ENCODE measurements at places on chromosomes 12 and 14.

DNA sequence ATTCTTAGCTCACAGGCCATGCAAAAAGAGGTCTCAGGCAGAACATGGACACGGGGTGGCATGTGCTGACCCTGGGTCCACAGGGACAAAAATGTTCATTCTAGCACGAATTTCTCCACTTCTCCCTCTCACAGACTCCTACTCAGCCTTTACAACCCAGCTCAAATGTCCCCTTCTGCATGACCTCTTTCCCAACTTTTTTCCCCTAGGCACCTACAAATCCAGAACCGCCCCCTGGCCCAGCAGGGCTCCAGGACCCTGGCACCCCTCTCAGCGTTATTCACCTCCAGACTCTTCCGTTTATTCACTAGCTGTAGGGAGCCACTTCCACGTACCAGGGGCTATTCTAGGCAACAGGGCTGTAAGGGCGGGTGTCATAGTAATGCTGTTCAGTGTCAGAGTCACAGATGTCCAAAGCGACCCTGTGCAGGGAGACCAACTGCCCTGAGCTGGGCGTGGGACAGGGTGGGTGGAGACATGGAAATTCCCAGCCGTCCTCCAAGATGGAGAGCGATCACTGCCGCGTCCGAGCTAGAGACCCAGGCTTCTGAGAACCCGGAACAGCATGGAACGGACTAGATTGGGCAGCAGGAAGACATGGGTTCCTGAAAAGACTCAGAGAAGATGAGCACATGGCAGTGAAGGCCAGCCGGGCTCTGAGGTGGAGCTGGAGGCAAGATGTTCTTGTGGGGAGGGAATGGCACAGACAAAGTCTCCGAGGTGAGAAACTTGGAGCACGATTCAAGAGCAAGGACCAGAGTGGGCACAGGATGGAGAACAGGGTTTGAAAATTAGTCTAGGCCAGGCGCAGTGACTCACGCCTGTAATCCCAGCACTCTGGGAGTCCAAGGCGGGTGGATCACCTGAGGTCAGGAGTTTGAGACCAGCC lies 274.9 kb upstream of the RTL1 start:
- DNase-seq = no peak

DNA sequence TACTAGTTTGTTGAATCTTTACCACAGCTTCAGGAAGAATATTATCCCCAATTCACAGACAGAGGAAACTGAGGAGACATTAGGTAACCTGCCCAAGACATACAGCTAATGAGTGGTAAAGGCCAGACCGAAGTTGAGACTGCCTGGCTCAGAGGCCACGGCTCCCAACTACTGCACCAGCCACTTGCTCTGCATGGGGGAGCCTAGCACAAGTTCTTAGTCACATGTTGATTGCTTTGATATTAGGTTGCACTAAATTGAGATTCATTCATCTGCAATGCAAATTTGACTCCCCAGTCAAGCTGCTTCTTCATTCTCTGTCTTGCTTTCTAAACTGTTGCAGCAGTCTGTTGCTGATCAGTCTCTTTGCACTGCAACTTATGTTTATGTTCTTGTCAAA lies 25.9 kb upstream of the POLR3B start:
- DNase-seq = no peak

GRCh38 chr14:61064856-61065255 lies 83.8 kb downstream of the SLC38A6 start:
- no peak for DNase-seq

DNA sequence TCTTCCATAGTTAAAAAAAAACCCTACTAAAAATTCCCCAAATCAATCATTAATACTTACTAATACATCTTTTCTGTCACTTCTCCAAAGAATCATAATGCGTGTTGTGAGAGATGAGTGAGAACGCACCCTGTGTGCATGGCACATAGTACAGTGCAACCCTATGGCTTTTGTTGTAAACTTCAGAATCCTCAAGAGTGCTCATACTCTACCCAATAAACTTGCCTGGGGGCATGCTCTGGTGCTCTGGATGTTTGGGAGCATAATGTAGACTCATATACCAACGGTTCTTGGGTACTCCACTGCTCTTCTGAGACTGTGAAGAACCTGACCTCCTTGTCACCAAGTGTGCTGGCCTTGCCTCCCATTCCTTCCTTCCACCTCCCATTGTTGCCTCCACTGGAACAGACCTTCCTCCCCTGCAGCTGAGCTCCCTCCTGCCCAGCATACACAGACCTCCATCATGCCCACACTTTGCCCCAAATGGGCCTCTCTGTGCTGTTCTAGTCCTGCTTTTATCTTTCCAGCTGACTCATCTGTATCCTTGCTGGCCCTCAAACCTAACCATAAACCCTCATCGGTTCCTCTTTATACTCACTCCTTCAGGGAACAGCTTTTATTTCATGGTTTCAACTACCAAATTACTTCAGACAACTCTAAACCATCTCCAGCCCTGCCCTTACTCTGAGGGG lies 8.9 kb downstream of the DCP1B start:
- DNase-seq = no peak

GRCh38 chr14:54639611-54640010 lies 72.7 kb downstream of the SAMD4A start:
- DNase-seq = no peak

- DNase-seq = no peak
These were observed at the start of gene PPP1R36 for GRCh38 chr14:64549791-64550620. TSS of gene PPP1R36 (plus strand) at chr14:64549961. CDS start at chr14:64549998, 37 bp downstream.

GRCh38 chr14:71403656-71404055 lies 496.4 kb downstream of the PCNX1 start:
- DNase-seq = no peak

DNA sequence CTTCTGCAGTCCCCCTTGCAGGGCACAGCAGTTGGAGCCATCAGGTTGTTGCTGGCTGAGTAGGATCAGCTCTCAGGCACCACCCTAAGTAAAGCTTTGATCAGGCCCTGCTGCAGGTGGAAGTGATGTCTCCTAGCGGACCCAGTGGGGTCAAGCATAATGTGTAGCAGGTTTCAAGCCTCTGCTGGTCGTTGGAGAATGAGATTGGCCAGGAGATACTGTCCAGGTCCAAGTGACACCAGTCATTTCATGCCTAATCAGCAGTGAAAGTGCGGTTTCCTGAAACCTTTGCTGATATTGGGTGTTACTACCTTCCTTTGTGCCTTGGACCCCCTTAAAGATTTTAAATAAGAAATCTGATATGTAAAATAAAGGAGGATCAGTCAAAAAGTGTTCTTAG lies 72.6 kb downstream of the SUSD6 start:
- DNase-seq = no peak
